ENCODE measurements at places on chromosomes 11 and 22. TPM values are rescaled to one million over a fixed set of nuclear protein-coding genes. Genes with fewer than 3 reads are reported as not detected.

DNA sequence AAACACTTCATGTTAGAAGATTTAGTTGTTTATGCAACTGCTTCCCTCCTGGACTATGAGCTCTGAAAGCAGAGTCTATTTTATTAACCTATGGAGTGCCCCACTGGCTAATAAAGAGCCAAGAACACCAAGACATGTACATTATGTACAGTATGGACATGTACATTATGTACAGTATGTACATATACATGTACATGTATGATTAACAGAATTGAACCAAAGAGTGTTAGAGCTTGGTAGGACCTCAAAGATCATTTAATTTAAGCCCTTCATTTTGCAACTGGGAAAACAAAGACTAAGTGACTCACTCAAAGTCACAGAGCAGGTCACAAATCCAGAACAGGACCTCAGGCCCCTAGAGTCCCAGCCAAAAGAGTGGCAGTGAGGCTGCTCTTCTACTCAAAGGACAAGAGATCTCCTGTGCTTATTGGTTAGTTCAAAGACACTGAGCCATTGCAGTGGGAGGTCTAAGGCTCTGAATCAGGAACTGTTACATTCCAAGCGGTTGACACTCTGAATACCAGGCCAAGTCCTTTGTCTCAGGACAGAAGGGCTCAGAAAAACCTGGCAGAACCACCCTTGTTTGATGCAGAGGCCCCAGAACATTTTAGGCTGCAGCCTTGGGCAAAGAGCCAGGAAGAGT is 103.8 kb downstream of the FAM168A start:
- DNase-seq, result peak; percentile 31

CDC42EP1 gene
- 36.3 TPM for polyA plus RNA-seq

- no peak for DNase-seq
These were observed 3.3 kb downstream of the PCF11 start for GRCh38 chr11:83159902-83160865.

- DNase-seq, result no peak
These were observed 1.0 kb downstream of the VWCE start for GRCh38 chr11:61293867-61294716.

DNA sequence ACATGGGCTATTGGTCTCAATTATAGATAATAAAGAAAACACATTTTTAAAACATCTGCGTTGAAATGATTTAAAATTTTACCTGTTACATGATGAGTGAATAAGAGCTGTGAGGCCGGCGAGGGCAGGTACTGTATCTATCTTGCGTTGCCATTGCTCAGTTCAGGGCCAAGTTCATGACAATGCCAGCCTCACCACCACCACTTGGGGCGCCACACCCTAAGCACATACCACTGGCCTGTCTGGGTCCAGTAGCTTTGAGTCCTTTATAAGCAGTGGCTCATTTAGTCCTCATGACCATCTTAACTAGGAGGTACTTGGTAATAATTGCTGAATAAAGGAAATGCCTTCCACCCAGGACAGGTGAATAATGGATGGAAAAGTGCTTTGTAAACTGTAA is 14.5 kb upstream of the MB start:
- DNase-seq, result no peak

C22orf31 gene
- polyA plus RNA-seq, result not detected
